ENCODE measurements at places on chromosomes 5 and 9.

DNA sequence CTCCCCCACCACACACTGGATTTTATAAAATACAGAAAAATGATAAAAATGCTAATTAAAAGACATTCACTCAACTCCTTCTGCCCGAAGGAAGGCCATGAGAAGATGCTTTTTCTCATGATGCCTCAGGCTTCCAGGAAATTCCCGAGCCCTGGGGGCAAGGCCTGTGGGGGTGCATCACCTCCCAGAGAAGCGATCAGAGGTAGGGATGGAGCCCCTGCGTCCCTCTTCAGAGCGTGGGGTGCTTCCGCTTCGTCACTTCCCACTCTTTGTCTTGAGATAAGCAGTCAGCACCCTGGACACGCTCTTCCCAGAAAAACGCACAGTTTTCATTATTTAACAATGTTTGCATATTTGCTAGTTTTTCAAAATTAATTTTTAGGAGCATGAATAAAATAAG, 33.3 kb upstream of the SH3PXD2B start:
- no peak for DNase-seq

GRCh38 chr9:78539188-78539587, 242.3 kb downstream of the PSAT1 start:
- no peak for DNase-seq

DNA sequence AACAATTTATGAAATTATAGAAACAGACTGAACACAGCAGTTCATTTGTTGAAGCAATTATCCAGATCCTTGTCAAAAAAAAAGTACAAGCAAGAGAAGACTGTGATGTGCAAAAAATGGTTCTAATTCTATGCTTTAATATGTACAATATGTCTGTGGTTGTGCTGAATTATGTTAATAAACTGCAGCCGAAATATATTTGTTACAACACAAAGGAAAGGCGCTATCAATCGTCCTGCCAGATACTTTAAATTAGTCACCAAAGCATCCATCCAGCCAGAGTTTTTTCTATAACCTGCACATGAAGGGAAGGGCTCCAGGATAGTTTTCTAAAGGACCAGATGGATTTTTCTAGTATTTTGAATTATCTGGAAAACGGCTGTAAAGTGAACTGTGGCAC, 259.5 kb downstream of the BNC2 start:
- DNase-seq: no peak

DNA sequence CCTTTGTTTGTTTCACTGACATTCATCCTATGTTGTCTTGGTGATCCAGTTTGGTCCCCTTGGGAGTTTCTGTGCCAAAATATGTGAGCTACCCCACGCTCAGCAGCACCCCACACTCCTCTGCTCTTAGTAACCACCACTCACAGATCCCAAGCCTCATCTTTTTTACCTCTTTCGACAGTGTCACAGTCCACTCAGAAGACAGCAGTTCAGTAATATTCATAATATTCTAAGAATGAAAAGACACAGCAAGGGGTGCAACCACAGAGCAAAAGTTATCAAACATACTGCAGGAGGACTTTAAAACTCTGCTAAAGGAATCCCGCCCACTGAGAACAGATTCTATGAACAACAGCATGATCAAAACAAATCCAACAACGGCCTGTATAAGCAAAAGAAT, 28.2 kb downstream of the RNF130 start:
- DNase-seq: no peak

GRCh38 chr9:114844766-114845165, 38.9 kb upstream of the TNFSF15 start:
- no peak for DNase-seq

DNA sequence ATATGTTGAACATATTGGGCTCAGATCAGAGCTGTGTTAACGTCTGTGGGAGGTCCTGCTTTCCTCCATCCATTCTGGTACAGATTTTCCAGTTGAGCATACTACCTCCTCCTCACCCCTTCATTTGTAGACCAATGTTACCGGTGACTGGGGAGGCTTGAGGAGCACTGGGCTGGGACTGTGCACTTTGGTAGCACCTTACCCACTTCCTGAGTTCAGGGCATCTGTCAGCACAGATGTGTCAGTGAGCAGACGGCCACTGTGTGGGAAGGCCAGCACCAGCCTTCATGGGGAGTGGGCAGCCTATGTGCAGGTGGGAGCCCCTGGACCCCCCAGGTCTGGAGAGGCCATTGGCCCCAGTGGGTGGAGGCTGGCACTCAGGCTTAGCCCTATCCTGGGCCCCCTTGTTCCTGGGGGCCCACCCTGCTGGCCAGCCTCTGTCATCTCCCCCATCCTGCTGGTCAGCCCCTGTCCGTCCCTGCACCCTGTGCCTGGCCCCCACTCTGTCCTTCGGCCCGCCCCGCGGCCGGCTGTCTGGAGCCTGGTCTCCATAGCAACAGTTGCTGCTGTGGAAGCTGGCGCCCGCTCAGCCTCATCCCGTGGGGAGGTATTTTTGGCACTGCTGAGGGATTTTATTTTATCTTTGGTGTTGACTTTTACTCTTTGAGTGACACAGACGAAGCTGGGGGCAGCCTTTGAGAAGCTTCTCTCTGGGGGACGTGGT, 21.3 kb downstream of the WNK2 start:
- DNase-seq: no peak

GRCh38 chr9:84297162-84297821, 43.3 kb downstream of the SLC28A3 start:
- no peak for DNase-seq

- DNase-seq: no peak
These were observed 81.8 kb downstream of the FBXW11 start for GRCh38 chr5:171924493-171925122.

- no peak for DNase-seq
These were observed 187.5 kb downstream of the ICE1 start for GRCh38 chr5:5609935-5610334.

DNA sequence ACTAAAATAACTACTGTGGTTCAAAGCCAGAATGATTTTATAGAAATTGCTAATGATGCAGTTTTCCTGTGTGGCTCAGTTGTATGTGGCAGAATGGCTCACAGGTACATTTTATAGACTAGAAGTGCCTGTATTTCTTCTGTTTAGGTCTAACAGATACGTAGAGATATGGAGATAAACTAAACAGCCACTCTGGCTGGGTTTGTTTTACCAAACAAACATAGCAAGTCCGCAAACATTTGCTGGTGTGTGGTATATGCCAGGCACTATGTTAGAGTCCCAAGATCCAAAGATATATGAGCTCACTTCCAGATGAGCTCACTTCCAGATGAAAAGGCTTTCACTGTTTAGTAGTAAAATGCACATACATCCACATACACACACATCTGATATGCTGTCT, 24.4 kb downstream of the ADRB2 start:
- DNase-seq: no peak

DNA sequence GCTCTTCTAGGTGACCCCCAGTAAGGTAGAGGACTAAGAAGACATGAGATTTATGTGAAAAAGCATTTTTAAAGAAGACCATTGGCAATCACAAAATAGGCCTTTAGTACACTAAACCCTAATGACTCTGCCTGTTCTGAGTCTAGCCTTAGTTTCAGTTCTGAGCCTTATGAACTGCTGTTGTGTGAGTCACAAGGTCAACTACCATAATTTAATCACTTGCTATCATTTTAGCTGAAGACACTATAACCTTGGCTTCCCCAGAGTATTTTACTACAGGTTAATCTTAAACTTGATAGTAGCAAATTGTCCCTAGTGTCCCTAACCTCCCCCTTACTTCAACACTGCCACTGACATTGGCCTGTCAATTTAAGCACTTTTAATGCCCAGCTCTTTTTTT, 34.4 kb downstream of the APC start:
- DNase-seq: no peak

- no peak for DNase-seq
These were observed 4.1 kb upstream of the MCCC2 start for GRCh38 chr5:71582945-71583584.

- no peak for DNase-seq
These were observed 354.2 kb downstream of the ARL15 start for GRCh38 chr5:53956196-53956595.

GRCh38 chr9:126693428-126693944, 79.8 kb downstream of the LMX1B start:
- no peak for DNase-seq

DNA sequence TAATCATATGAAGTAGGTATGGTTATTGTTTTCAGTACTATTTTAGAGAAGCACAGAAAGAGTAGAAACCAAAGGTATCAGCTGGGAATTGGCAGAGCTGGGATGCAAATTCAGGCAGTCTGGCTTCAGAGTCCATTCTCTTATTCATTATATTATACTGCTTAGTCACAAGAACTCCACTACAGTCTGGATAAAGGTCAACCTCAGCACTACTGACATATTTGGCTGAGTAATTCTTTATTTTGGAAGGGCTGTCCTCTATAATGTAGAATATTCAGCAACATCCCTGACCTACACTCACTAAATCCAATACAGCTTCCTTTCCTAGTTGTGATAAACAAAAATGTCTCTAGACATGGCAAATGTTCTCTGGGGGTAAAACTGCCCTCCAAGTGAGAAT, 37.6 kb downstream of the PTGER4 start:
- DNase-seq: no peak

DNA sequence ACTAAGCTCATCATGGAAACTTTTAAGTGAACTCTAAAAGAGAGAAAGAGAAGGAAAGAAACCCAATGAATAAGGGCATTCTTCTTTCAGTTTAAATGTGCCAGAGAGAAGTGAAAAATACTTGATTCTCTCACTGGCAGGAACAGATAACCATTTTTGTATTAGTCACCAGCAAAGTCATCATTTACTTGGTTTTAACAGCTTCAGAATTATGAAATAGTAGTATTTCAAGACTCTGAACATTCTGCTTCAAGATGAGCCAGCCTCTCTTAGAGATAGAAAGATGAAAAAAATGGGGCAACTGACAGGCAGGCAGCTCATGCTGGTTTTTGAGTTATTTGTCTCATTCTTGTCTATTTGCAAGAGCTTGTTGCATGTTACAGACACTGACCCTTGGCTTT, 103.5 kb downstream of the GCNT1 start:
- no peak for DNase-seq

- no peak for DNase-seq
These were observed 3.2 kb downstream of the DAB2IP start for GRCh38 chr9:121654499-121655140.

DNA sequence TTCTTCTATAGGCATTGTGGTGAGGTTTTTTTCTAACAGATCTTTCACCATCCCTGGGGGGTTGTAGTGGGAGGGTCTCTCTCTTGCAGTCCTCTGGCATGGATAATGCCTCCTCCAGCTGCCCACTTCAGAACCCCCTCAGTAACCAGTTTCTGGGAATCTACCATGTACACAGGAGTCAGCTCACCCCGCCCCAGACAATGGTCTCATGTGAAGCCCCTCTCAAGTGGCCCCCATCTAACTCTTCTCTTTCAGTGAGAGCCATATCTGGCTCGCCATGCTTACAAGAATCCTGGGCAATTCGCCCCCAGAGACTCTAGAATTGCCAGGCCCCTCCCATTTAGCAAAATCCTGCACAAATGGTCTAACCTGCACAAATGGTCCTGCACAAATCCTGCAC, 144.4 kb upstream of the FSTL4 start:
- DNase-seq: no peak

- DNase-seq: no peak
These were observed 21.5 kb downstream of the FAM151B start for GRCh38 chr5:80509362-80509761.

Measured in Jurkat, Clone E6-1 (cell line).